ENCODE measurements at places on chromosomes 7 and 10.

- DNase-seq = no peak
Measured at GRCh38 chr7:57201021-57201894, 69.0 kb upstream of the ZNF479 start.

DNA sequence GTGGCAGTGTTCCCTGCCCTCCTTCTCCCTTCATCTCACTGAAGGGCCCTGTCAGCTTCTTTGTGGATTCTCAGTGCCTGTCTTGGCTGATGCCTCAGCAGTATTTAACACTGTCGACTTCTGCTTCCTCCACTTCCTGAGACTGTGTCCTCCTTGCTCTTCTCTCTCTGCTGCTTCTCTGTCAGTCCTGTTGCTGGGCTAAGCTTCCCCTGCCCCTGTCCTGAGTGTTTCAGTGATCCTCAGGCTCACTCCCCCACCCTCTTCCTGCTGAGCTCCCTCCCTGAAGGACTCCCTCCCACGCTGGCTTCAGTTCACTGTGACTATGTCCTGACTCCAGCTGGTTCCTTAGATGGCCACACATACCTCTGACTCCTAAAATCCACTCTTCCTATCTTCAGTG is 64.9 kb downstream of the CREM start:
- no peak for DNase-seq

GRCh38 chr10:27344568-27345454 is 104.2 kb upstream of the ACBD5 start:
- no peak for DNase-seq

DNA sequence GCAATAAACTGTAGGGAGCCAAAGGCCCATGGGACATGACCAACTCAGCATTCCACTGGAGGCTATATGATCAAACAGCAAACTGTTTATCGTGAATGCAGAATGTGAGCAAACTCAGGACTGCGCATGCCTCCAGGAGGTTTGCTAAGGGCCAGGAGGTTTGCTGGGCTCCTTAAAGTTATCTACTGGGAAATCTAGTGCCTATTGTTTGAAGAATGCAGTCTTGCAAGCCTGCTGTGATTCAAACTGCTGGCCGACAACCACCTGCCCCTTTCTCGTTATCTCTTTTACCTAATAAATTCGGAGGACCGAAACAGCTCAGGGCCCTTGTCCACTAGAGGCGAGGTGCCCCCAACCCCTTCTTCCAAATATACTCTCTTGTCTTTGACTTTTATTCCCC is 404.1 kb downstream of the KCNMA1 start:
- DNase-seq = no peak

GRCh38 chr7:12737373-12737772 is 49.9 kb downstream of the ARL4A start:
- no peak for DNase-seq

DNA sequence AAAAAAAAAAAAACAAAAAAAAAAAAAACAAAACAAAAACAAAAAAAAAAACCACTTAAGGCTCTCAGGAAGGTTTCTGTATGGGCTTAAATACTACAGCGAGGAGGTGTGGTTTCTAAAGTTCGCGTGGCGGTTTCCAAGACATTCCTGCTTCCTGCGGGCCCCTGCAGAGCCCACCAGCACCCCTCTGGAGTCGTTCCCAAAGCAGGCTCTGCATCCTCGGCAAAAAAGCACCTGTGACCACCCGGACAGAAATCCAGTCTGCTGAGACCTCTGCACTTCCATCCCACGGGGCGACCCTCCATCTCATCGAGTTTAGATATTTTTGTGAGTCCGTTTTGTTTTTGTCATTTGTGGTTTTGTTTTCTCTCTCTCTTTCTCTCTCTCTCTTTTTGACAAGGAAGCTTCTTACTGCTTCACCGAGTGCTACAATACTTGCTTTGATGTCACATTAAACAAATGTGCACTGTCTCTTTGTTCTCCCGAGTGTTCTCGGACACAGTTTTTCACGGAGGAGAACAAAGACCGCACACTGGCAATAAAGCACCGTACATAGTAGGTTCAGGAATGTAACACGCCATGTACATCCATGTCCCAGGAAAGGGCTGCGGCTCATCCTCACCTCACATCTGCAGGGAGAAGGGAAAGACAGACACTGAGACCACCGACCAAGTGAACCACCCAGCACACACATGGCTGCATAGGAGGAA is 21.5 kb downstream of the PDGFA start:
- no peak for DNase-seq

DNA sequence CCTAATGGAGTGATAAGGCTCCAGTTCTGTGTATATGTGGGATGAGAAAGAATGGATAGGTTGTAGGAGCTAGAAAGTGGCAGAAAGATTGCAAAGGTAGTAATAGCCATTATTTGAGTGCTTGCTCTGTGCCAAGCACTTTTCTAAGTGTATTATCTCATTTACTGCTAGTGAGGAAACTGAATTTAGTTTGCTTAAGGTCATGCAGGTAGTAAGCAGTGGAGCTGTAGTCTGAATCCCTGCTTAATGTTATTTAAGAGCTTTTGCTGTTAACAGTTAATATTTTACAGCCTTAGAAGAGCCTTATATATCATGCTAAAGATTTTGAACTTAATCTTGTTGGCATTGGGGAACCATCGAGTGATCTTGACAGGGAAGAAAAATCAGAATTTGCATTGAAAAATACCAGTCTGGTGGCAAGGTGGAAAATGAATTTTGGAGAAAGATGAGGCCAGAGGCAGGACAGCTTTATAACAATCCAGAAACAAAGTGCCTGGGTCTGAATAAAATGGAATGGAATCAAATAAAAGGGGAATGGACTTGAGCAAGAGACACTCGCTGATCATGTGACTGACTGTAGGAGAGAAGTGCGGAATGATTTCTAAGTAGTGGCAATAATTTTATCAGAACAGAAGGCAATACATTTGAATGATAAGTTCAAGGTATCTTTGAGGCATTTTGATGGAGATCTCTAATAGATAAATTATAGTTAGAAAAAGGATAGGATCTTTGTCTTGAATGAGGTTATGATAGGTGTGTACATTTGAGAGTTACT is 15.2 kb downstream of the CAPZA2 start:
- no peak for DNase-seq

DNA sequence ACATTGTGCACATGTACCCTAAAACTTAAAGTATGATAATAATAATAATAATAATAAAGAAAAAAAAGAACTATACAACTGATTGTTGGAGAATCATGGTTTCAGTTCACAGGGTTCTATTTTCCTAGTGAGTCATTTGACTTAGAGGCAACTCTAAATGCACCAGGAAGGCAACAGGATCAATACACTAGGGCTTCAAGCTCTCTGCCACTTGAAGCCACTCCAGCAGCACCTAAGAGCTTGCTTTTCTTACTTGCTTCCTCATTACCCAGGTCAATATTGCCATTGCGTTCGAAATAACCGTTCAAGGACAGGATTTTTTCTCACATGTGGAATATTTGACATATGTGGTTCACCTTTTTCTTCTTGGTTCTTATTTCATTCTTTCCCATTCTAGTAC is 189.7 kb downstream of the GRM3 start:
- DNase-seq = no peak

DNA sequence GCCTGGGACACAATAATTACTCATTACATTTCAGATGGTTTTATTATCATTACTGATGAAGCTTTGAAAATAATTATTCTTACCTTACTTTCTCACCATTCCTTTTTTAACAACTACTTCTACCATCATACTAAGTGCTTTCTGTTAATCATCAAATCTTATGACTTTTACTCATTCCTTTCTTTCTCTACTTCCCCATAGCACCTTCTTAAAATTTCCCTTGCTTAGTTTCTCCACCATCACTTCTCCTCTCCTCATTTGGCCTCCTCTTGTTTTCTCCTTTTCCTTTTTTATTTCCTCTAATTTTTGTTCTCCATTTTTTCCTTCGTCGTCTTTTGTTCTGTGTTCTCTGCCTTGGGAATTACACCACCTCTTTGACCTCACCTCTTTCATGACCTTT is 303.2 kb upstream of the KAT6B start:
- no peak for DNase-seq

GRCh38 chr7:28064437-28064836 is 116.2 kb downstream of the JAZF1 start:
- DNase-seq = no peak

GRCh38 chr10:29297678-29298077 is 8.8 kb downstream of the LYZL1 start:
- DNase-seq = no peak

DNA sequence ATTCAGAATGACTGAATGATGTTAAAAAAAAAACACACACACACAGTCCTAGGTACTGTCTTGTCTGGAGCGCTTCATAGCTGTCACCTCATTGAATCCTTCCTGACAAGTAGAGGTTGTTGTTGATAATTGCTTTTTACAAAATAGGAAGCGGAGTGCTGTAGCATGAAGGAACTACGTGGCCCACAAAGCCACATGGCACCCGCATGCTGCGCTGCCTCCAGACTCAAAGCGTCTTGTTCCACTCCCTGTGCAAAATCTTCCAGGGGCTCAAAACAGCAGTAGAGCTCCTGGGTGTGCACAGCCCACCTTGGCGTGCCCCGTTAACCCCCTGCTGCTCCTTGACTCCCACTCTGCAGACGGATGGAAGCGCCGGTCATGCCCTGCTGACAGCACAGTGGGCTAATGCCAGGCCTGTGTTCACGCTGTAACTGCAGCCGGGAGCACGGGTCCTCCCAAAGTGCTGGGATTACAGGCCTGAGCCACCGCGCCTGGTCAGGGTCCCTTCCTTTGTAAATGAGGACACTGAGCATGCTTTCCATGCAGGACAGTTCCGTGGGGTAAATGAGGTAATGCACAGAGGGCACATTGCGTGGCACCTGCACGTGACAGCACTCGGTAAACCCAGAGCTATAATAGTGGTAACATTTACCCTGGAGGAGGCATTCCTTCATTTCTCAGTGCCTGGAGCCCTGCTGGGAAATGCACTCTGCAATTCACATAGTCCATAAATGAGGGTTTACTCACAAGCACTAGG is 91.1 kb upstream of the GNA12 start:
- DNase-seq = no peak

DNA sequence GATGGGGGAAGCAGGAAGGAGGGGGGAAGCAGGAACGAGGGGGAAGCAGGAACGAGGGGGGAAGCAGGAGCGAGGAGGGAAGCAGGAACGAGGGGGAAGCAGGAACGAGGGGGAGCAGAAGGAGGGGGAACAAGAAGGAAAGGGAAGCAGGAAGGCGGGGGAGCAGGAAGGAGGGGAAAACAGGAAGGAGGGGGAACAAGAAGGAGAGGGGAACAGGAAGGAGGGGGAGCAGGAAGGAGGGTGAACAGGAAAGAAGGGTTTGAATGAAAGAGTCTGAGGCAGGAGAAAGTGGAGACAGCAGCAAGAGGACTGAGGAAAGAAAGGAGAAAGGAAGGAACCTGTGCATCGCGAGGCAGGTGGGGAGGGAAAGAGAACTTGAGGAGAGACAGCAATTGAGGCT is 256.6 kb downstream of the PTEN start:
- no peak for DNase-seq

GRCh38 chr10:47362199-47362598 is 14.0 kb downstream of the RBP3 start:
- no peak for DNase-seq

- DNase-seq = no peak
Measured at GRCh38 chr10:96667401-96667800, 52.9 kb downstream of the PIK3AP1 start.

DNA sequence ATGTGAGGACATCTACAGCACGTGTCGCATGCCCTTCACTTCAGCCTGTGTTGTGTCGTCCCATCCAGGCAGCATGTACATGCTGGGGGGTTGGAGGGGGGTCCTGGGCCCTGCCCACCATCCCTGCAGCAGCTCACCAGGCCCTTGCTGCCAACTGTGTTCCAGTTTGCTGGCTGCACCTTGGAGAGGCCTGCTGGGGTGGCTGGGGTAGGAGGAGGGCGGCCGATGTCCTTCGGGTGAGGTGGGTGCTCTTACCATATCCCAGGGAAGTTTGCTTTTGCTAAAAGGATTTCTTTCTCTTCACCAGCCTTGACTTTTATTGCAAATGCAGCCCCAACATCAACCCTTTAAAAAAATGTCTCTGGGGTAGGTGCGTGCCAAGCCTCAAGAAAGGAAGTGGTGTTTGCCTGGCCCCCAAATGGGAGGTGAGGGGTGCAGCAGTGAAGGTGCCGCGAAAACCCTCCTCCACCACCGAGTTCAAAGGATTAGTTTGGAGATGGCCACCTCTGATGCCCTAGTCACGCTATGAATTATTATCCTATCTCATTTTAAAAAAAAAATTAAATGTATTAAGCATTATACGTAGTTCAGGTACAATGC is 165.8 kb upstream of the KLF6 start:
- DNase-seq = no peak

DNA sequence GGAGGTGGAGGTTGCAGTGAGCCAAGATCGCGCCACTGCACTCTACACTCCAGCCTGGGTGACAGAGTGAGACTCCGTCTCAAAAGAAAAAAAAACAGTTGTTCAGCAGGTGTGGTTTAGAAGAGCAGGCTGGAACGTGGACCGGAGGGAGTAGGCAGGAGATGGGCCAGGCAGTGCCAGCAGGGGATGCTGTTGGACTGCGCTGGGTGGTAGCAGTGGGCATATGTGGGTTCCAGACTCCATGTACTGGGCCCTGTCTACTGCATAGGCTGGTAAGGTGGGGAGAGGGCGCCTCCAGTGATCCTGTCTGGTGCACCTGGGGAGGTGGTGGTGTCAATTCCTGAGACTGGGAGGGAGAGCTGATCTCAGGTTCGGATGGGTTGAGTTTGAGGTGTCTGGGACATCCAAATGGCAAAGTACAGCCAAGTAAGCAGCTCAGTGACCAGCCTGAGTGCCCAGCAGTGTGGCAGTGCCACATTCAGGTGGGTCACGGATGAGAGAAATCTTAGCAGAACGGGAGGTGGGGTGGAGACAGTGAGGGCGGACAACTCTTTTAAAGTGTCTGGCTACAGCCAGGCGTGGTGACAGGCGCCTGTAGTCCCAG is 25.9 kb downstream of the SFXN4 start:
- DNase-seq = peak; percentile 19

DNA sequence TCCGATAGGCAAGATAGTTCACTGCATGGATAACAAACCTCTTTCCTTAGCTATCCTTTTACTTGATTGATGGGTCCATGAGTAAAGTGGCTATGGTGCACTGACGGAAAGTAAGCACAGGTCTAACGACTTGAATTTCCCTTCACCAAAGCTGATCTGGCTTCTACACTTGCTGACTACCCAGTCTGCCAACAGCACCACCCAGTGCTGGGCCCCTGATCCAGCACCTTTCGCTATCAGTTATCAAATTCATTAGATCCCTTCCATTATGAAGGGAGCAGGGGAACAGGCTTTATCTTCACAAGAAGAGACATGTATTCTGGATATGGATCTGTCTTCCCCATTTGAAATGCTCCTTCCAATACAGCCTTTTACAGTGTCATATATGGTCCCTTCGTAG is 855.9 kb downstream of the GRID1 start:
- no peak for DNase-seq

DNA sequence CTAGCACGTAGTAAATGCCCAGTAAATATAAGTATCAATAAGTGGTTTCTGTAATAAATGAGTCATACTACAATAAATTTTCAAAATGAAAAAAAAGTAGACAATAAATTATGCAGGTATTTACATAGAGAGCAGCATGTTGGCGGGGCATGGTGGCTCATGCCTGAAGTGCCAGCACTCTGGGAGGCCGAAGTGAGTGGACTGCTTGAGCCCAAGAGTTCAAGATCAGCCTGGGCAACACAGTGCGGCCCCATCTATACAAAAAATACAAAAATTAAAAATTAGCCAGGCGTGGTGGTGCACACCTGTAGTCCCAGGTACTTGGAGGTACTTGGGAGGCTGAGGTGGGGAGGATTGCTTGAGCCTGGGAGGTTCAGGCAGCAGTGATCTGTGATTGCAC is 509.3 kb upstream of the KLF6 start:
- no peak for DNase-seq

GRCh38 chr10:873020-873419 is 58.5 kb downstream of the LARP4B start:
- DNase-seq = no peak

GRCh38 chr7:138665669-138666140 is 35.5 kb downstream of the SVOPL start:
- DNase-seq = no peak

All from activated T-helper 1 cell treated with anti-CD3 and anti-CD28 coated beads, Interleukin-2, amount 50 U/mL, for 16 hours (primary cell).